ENCODE measurements at places on chromosomes 11 and 22.

DNA sequence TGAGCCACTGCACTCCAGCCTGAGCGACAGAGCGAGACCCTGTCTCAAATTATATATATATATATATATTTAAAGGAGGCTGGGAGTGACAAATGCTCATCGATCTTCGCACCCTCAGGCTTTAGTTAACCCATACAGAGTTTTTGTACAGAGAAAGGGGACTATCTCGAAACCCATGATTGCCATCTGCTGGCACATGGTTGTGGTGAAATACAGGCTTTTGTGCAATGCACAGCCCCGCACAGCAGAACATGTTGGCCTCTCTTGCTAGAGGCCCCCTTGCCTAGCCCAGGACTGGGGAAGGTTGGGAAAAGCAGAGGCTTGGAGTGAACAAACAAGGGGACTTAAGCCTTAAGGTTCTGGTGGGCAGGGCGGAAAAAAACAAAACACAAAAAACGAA is 3.6 kb downstream of the MYBPC3 start:
- no peak for DNase-seq

- no peak for DNase-seq
These were observed 35.3 kb downstream of the AMOTL1 start for GRCh38 chr11:94803491-94803890.

- no peak for DNase-seq
These were observed 11.5 kb downstream of the RPL27A start for GRCh38 chr11:8694137-8694536.

- no peak for DNase-seq
These were observed 5.2 kb downstream of the PCSK7 start for GRCh38 chr11:117226388-117227385.

GRCh38 chr22:43541462-43542407 is 129.9 kb downstream of the MPPED1 start:
- DNase-seq, result no peak

DNA sequence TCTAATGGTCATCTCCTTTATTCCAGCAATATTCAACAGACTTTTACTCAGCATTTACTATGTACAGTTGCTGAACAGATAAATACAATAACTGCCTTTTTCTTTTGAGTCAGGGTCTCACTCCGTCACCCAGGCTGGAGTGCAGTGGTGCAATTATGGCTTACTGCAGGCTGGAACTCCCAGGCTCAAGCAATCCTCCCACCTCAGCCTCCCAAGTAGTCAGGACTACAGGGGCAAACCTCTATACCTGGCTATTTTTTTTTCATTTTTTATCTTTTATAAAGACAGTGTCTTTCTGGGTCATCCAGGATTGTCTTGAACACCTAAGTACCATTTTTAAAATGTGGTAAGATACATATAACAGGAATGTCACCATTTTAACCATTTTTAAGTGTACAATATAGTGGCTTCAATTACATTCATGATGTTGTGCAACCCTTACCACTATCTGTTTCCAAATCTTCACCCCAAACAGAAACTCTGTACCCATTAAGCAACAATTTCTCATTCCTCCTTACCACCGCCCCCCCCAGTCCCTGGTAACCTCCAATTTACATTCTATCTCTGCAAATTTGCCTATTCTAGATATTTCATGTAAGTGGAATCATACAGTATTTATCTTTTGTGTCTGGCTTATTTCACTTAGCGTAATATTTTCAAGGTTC is 67.8 kb downstream of the MIAT start:
- DNase-seq, result no peak

DNA sequence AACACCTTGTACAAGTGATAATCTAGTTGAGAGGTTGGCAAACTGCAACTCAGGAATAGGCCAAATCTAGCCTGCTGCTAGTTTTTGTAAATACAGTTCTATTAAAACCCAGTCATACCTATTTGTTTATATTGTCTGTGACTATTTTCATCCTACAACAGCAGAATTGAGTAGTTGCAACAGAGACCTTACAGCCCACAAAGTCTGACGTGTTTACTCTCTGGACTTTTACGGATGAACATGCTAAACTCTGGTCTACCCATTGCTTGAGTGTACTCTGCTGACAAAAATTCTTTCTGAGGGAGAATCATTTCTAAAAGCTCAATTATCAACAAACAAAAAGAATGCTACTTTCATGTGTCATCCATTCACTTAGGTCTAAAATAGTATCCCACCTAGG is 287.0 kb downstream of the DYNC2H1 start:
- no peak for DNase-seq

GRCh38 chr11:58832056-58832645 is 12.4 kb downstream of the GLYATL2 start:
- DNase-seq, result no peak

GRCh38 chr11:108534274-108534882 is 36.2 kb upstream of the POGLUT3 start:
- no peak for DNase-seq

GRCh38 chr11:61609980-61610366 is 29.1 kb upstream of the SYT7 start:
- DNase-seq, result no peak

DNA sequence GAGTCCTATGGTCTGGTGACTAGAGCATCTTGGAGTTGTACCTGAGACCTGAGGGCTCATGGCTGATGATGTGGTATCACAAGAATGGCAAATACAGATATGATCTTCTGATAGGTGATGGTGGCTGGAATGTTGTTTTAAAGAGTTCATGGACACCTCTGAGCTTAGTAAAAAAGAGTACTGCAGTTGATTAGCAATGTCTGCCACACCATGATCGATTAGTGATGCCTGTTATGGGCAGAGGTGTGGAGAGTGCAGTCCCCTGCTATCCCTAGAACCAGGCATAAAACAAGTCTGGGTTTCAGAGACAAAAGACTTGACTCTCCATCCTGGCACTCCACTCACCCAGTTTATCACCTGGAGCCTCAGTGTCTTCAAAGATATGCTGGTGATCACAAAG is 1.4 kb upstream of the BATF2 start:
- no peak for DNase-seq

DNA sequence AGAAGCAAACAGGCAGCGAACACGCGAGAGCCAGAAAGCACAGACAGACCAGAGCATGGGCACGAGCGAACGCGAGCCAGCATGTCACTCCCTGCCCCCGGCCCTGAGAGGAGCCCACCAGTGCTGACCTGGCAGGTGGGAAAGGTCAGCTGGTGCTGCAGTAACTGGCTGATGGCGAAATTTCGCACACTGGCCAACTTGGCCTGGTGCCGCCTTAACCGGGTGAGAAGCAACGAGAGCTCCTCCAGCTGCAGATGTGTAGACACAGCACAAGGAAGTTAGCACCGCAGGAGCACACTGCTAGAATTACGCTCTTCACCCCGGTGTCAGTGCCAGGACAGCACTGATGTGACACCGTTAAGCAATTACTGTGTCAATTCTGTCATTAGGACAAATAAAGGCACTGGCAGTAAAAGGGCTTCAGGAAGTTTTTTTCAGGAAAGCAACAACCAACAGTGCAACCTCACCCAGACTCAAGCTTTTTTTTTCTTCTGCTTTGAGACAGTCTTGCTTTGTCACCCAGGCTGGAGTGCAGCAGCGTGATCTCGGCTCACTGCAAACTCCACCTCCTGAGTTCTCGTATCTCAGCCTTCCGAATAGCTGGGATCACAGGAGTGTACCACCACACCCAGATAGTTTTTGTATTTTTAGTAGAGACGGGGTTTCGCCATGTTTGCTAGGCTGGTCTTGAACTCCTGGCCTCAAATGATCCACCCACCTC is 76.8 kb downstream of the C11orf58 start:
- DNase-seq, result no peak

- DNase-seq, result no peak
These were observed 42.0 kb upstream of the FIBIN start for GRCh38 chr11:26951809-26952515.

DNA sequence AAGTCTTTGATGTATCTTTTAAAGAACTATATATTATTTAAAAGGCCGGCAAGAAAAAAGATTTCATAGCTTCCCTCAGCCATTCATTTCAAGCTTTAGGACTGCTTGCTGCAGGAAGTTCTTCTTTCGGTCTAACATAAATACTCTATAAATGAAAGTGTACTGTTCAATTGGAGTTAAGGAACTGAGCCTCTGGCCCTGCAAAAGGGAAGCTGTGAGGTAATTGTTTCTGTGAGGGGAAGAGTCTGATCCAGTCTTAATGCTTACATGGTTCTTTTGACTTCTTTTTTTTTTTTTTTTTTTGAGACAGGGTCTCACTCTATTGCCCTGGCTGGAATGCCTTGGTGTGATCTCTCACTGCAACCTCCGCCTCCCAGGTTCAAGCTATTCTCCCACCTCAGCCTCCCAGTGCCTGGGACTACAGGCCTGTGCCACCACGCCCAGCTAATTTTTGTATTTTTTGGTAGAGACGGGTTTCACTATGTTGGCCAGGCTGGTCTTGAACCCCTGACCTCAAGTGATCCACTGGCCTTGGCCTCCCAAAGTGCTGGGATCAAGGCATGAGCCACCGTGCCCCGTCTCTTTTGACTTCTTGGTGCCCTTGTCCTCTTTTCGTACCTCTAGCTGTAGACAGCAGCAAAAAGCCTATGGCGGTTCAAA is 4.7 kb upstream of the TRIM29 start:
- no peak for DNase-seq

GRCh38 chr11:111438846-111439520 is 59.9 kb upstream of the POU2AF1 start:
- no peak for DNase-seq

- DNase-seq, result no peak
These were observed 26.4 kb upstream of the CD5 start for GRCh38 chr11:61075891-61076290.

- DNase-seq, result no peak
These were observed 509.5 kb downstream of the KCNA4 start for GRCh38 chr11:29507376-29507775.

- no peak for DNase-seq
These were observed 86.9 kb upstream of the WNT11 start for GRCh38 chr11:76293189-76293631.

GRCh38 chr22:41919357-41920224 is 4.7 kb upstream of the SHISA8 start:
- peak; percentile 53 for DNase-seq

DNA sequence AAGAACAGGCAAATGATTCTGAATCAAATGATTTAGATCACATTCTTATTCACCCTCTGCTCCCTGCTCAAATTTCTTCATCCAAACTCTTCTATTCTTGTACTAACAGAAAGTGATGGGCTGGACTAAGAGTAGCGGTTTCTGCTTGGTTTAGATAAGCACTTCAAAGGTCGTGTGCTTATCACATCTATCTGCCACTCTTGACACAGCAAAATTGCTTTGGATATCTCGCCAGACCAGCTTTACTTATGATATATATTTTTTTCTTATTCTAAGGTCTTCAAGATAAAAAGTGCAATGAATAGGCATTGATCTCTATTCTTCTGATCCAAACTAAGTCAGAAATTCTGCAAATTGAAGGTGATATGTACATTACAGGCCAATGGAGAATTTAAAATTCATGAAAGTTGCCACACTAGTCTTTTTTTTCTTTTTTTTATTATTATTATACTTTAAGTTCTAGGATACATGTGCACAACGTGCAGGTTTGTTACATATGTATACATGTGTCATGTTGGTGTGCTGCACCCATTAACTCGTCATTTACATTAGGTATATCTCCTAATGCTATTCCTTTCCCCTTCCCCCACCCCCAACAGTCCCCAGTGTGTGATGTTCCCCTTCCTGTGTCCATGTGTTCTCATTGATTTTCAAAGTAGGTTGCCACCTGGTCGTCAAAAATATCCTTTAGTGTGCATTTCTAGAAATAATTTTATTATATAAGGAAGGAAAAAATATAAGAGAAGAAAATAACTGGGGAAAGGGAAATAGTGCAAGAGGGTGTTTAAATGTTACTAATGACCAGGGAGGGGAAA is 1941.0 kb upstream of the RAG2 start:
- no peak for DNase-seq

DNA sequence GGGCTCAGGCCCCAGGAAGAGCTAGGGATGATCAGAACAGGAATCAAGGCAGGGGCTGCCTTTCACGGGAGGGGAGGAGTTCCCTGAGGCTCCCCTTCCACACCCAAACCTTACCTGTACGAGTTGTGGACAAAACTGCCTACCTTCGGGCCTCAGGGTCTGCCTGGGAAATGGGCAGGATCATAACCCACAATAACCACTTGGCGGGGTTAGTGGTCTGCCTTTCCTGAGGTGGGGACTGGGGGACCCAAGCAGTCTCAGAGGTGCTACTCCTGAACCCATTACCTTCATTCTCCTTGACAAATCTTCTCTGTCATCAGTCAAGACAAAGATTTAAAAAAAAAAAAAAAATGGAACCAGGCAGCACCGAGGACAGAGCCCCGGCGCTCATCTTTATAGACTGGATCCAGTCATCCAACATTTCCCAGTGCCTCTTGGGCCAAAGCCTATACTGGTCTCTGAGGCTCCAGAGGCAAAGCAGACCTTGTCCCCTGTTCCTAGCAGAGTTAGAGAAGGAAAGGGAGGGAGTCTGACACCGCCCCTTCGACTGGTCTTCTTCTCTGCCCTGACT is 14.2 kb downstream of the P2RY6 start:
- no peak for DNase-seq

- no peak for DNase-seq
These were observed 13.0 kb upstream of the SLC39A13 start for GRCh38 chr11:47395223-47396048.

GRCh38 chr11:117300283-117300663 is 9.1 kb downstream of the BACE1-AS start:
- no peak for DNase-seq

GRCh38 chr11:108697872-108698473 is 33.1 kb downstream of the DDX10 start:
- peak; percentile 24 for DNase-seq

DNA sequence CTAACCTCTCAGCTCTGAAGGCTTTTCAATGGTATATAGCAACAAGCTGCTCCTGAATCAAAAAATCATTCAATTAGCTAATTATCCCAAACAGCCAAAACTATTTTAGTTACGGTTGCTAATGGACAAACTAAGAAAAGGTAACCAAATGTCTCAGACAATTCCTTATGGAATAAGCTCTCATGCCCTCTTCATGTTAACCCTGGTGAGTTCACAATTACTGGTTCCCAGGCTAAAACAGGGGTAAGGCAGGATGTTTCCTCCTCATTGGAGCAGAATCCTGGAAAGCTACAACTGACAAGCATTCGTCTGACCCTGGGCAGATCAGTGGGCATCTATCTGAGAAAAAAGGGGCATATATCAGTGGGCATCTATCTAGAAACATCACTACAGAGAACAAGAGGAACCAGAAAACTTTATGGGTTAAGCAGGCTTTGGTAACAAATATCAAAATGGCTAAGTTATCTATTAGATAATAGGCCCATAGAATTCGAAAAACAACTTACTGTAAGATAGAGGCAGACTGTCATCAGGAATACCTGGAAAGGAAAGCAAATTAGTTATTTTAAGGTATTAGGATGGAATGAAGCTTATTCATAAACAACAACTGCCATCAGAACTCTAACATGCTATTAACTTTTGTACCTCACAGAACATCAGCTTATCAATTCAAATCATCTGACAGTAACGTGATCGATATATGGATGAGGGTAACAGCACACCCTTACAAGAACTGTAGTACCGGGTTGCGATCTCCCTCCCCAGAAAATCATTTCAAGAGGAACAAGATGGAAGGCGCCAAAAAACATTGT is 14.8 kb upstream of the WDR74 start:
- no peak for DNase-seq
